ENCODE measurements at places on chromosomes 3 and 15. TPM values are rescaled to one million over a fixed set of nuclear protein-coding genes. Genes with fewer than 3 reads are reported as not detected.
A peak's percentile ranks its signal among the peaks of the same experiment; 100 is the strongest.

DNA sequence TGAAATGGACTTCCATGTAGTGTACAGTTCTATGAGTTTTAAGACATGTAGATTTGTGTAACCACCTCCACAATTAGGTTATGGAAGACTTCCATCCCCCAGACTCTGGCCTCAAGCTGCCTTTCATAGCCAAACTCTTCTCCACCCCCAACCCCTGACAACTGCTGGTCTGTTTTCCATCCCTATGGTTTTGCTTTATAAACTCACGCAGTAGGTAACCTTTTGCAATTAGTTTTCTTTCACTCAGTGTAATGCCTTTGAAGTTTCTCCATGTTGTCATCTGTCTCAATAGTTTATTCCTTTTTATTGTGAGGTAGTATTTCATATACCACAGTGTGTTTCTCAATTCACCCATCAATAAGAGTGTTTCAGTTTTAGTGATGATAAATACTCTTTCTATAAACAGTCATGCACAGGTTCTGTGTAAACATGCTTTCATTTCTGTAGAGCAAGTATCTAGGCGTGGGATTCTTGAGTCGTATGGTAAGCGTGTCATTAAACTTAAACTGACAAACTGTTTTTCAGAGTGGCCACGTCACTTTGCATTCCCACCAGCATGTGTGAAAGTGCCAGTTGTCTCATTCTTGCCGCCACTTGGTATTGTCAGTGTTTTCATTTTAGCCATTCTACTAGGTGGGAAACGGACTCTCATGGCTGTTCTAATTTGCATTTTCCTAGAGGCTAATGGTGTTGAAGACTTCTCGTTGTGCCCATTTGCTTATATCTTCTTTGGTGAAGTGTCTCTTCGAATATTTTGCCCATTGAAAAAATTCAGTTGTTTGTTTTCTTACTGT lies 47.3 kb upstream of the ALDH1A3 start:
- peaks cover 13% of the 10 kb centered on the region for H3K4me1 ChIP-seq
- H3K4me3 ChIP-seq = no peak overlapping the region
- H3K27ac ChIP-seq = no peak overlapping the region
- DNase-seq = no peak

GRCh38 chr15:94602754-94603470 lies 371.6 kb downstream of the MCTP2 start:
- H3K27ac ChIP-seq = no peak overlapping the region
- H3K36me3 ChIP-seq = no peaks in the 10 kb centered on the region
- H3K27me3 ChIP-seq = no peaks in the 10 kb centered on the region
- DNase-seq = no peak
- no peaks in the 10 kb centered on the region for H3K4me1 ChIP-seq

DNA sequence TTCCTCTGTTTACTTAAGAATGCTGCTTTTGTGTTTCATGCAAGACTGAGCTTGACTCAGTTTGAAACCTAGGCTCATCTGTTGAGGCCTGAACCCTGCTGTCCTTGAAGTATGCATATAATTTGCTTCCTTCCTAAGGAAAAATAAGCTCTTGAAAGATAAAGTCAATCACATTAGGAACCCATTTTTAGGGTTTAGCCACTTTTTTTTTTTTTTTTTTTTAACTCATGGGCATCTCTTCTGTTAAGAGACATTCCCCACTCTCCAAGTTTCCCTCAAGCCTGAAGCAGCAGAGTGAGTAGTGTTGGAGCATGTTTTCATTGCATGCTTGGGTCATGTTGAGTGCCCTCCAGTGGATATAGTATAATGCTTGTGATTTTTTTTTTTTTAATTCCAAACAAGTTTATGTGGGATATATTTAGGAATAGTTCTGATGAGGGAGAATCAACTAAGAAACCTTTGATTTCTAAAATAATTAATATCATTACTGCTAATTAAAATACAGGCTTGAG lies 3.6 kb downstream of the CTNNB1 start:
- no peak overlapping the region for H3K4me3 ChIP-seq
- H3K4me1 ChIP-seq = peaks cover 27% of the 10 kb centered on the region
- H3K27me3 ChIP-seq = no peaks in the 10 kb centered on the region
- H3K36me3 ChIP-seq = peaks cover 22% of the 10 kb centered on the region
- no peak overlapping the region for H3K27ac ChIP-seq
- DNase-seq = peak; percentile 51

GRCh38 chr15:38085114-38085513 lies 150.7 kb downstream of the TMCO5A start:
- H3K4me3 ChIP-seq = no peak overlapping the region
- peaks cover 13% of the 10 kb centered on the region for H3K4me1 ChIP-seq
- no peak overlapping the region for H3K27ac ChIP-seq
- H3K27me3 ChIP-seq = no peaks in the 10 kb centered on the region
- no peak for DNase-seq
- no peaks in the 10 kb centered on the region for H3K36me3 ChIP-seq

DNA sequence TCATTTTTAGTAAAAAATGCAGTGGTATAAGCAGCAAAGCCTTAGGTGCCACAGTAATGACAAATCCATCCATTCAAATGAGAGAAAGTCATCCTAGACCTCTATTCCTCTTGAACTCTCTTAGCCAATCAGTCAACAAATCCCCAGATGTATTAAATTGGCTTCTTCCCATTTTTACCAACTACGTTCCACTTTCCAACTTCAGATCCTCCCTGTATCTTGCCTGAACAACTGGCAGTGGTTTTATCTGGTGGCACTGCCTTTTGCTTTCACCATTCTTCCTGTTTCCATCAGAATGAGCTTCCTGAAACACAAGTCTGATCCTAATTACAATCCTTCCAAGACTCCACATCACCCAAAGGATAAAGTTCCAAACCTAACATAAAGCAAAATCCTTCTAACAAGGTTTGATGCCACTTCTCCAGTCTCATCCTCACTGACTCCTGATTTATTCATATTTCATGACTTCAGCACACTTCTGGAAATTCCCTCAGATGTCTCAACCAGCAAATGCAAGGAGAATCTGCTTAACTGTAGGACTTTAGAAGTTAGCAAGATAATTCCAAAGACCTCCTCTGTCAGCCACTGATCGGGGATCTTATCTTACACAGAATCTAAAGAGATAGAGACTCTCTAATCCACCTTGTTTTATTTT lies 69.8 kb upstream of the SLC4A7 start:
- no peak for DNase-seq
- H3K4me1 ChIP-seq = peaks cover 38% of the 10 kb centered on the region
- H3K36me3 ChIP-seq = no peaks in the 10 kb centered on the region

- DNase-seq = no peak
- no peak overlapping the region for H3K27ac ChIP-seq
- H3K27me3 ChIP-seq = no peaks in the 10 kb centered on the region
- H3K36me3 ChIP-seq = no peaks in the 10 kb centered on the region
These were observed 15.4 kb downstream of the RAB6B start for GRCh38 chr3:133880287-133880686.

DNA sequence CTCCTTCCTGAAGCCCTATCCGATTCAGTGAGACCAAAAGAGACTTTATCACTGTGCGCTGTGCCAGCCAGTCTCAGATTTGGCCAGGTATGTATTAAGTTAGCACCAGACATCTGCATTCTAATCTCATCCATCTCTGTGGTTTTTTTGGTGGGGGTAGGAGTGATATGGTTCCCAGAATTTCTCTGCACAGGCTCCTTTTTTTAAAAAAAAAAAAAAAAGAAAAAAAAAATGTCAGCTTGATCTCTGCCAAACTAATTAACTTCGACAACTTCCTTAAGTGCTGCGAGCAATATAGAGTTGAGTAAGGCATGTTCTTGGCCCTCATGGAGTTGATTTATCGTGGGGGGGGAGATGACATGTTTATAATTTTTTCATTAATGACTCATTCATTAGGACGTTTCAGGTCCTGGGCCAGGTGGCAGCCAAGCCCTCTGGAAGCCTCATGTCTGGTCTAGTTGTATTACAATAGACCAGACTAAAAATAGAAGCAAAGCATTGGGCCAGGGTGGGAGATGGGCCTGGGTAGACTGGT lies 12.9 kb downstream of the SLCO3A1 start:
- H3K36me3 ChIP-seq = no peaks in the 10 kb centered on the region
- no peak overlapping the region for H3K27ac ChIP-seq
- H3K27me3 ChIP-seq = no peaks in the 10 kb centered on the region
- no peak for DNase-seq
- no peaks in the 10 kb centered on the region for H3K4me1 ChIP-seq

POPDC2 gene
- total RNA-seq = not detected

DNA sequence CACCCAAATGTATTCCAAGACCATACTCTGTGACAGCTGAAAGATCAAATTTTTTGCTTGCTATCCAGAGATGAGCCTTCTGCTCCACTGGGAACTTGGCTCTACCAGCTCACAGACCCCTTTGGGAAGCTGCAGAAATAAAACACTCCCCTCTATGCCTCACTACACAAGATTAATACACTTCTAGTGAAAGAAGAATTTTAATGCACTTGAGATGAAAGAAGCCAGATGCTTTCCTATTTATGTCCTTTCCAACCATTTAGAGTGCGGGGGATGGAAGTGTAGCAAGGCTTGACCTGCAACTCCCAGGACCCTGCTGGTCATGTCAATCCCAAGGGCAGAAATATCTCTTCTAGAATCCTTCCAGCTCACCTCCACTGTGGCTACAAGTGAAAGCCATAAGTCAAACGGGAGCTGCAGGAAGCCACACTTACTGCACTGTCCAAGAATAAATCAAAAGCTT lies 34.7 kb downstream of the ANXA2 start:
- H3K27ac ChIP-seq = peak overlapping the region; percentile 90
- no peaks in the 10 kb centered on the region for H3K27me3 ChIP-seq
- H3K4me3 ChIP-seq = no peak overlapping the region
- H3K4me1 ChIP-seq = peaks cover 42% of the 10 kb centered on the region
- peaks cover 72% of the 10 kb centered on the region for H3K36me3 ChIP-seq

TRH gene
- total RNA-seq = not detected

GRCh38 chr3:20280257-20280656 lies 94.3 kb upstream of the SGO1 start:
- DNase-seq = no peak
- no peaks in the 10 kb centered on the region for H3K27me3 ChIP-seq
- H3K36me3 ChIP-seq = no peaks in the 10 kb centered on the region
- H3K4me3 ChIP-seq = no peak overlapping the region
- H3K27ac ChIP-seq = no peak overlapping the region
